Activated effector memory CD4-positive, alpha-beta T cell treated with anti-CD3 and anti-CD28 coated beads, Interleukin-2, amount 50 U/mL, for 16 hours (primary cell): ENCODE measurements at places on chromosomes 11 and 22.

DNA sequence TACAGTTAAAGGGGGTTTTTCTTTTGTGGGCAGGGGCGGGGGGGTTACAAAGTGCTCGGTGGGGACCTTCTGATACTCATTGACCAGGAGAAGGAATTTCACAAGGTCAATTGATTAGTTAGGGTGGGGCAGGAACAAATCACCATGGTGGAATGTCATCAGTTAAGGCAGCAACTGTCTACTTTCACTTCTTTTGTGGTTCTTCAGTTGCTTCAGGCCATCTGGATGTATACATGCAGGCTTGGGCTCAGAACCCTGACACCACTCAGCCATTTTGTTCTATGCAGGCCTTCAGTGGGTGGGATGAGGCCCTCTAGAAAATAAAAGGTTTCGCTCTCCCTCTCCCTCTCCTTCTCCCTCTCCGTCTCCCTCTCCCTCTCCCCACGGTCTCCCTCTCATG is 29.6 kb downstream of the TSPAN32 start:
- peak; percentile 10 for DNase-seq

- no peak for DNase-seq
Measured at GRCh38 chr11:76830639-76831327, 29.9 kb upstream of the ACER3 start.

GRCh38 chr11:10072142-10072541 is 221.9 kb downstream of the SBF2 start:
- DNase-seq = no peak

GRCh38 chr11:92406472-92406871 is 181.9 kb downstream of the FAT3 start:
- DNase-seq = no peak

- DNase-seq = no peak
Measured at GRCh38 chr11:79199729-79200354, 241.0 kb downstream of the TENM4 start.

GRCh38 chr11:82458761-82459160 is 274.9 kb downstream of the FAM181B start:
- no peak for DNase-seq

GRCh38 chr11:126415669-126416420 is 60.4 kb downstream of the ST3GAL4 start:
- no peak for DNase-seq

GRCh38 chr11:59614277-59615119 is 1.1 kb downstream of the OSBP start:
- no peak for DNase-seq

DNA sequence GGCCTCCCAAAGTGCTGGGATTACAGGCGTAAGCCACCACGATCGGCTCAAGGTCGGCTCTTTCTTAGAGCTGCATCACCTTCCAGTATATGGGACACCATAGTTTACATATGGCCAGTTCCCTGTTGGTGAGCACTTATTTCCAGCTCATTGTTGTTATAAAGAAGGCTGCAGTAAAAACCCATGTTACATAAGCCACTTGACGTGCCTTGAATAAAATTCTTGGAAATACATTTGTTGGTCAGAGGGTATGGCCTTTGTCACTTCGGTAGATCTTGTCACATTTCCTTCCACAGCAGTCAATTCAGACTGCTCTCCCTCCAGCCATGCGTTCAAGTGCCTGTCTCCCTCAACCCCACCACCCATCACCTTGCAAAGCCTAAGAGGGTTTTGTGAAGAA is 92.9 kb downstream of the PRR5L start:
- DNase-seq = no peak

DNA sequence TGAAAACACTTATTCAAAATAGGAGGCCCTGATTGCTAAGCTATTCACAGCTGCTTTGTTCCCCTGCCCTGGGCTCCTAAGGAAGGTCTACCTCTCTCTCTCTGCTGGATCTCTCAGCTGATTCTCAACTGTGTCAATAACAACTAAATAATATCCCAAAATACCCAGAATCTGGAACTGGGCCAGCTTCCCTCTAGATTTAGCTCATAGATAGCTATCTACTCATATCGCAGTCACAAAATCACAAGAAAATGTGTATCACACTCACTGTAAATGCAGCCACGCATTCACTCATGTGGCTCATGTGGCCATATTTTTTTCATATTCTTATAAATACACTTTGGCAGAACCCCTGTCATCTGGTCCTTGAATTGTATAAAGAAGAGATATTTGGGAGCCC is 555.1 kb downstream of the OPCML start:
- DNase-seq = no peak

GRCh38 chr11:94647926-94648325 is 80.8 kb downstream of the PIWIL4 start:
- no peak for DNase-seq

DNA sequence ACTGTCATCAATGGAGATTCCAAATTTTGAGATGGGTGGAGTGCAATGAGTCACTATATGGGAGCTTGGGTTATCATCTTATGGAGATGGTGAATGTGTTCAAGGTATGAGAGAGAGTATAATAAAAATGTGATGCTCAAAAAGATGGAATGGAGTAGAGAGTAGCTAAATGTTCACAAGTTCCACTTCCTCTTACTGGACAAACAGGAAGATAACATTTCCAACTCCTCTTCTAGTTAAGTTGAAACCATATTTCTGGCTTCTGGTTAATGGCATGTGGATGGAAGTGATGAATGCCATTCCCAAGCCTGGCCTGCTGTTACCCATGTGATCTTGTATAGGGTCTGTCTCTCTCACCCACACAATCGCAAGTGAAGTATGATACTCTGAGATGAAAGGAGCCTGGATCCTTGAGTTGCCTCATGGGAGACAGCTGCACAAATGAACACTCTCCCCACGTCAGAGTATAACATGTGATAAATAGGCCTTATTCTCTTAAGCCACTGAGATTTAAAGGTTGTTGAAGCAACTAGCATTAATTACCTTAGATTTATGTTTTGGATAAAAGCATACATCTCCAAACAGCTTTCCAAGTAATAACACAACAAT is 111.0 kb downstream of the RAB38 start:
- no peak for DNase-seq

GRCh38 chr22:29427176-29427760 is 11.1 kb upstream of the RFPL1 start:
- no peak for DNase-seq

DNA sequence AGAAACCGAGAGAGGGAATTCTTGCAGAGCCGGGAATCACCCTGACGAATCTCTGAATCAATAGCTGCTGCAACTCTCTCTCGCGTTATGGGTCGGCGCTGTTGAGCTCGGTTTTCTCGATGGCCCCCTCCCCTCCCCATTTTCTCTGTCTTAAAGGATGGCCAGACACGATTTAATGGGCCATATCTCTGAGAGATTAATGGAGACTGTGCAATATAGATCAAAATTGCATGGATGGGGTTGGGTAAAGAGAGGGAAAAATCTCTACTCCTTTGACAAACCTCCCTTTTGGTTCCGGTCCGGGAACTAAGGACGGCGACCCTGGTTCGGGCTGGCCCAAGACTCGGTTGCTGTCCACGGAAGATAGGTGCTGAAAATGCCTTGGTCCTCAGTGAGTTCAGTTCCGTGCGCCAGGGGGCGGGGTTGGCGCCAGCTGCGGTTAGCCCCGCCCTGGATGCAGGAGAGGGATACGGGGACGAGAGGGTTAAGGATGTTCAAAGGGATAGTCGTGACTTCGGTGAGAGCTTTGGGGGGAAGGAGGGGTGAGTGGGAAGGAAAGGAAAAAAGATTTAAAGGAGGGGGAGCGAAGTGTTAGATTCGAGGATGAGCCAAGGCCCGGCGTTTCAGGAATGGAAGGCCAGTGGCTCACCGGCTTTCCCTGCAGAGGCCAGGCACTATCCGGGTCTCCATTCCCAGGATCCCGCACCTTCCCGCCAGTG is 103.6 kb upstream of the HSD17B12 start:
- DNase-seq = no peak

- no peak for DNase-seq
Measured at GRCh38 chr11:100776212-100776896, 89.3 kb downstream of the ARHGAP42 start.

GRCh38 chr11:2256293-2256913 is 14.0 kb downstream of the ASCL2 start:
- DNase-seq = peak; percentile 59

GRCh38 chr22:19174106-19175025 is 4.2 kb downstream of the SLC25A1 start:
- no peak for DNase-seq

DNA sequence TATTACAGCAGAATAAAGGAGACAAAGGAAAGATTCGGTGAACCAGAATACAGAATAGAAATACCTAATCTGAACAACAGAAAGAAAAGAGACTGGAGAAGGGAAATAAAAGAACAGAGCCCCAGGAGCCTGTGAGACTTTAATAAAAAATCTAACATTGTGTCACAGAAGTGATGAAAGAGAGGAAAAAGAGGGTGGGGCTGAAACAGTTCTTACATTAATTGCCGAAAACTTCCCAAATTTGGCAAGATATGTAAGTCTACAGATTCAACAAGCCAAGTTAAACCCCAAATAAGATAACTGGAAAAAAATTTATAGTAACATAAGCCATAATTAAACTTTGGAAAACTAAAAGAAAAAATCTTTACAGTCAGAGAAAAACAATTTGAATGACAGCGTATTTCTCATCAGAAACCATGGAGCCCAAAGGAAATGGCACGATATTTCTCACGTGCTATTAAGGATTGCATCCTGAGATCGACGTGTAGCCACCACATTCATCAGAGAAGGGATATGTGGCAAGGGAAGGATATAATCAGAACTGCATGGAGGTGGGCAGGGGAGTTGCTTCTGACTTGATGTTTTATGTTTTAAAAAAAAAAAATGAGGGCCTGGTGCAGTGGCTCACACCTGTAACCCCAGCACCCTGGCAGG is 73.9 kb downstream of the SGSM3 start:
- DNase-seq = no peak

DNA sequence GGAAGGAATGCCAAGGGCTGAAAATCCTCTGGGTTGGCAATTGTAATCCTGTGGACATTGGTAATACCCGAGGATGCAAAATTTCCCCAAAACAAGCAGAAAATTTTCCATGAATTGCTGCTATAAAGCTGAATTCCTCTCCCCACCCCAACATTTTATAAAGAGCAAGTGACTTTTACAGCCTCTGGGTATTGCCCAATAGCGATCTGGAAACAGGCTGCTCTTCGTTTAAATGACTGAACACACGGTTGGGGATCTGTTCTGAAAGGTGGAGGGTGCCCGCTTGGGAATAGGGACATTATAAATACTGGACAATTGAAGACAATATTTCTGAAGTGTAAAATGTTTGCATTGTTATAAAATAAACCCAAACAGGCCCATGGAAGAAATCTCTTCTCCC is 20.6 kb downstream of the EHF start:
- no peak for DNase-seq

DNA sequence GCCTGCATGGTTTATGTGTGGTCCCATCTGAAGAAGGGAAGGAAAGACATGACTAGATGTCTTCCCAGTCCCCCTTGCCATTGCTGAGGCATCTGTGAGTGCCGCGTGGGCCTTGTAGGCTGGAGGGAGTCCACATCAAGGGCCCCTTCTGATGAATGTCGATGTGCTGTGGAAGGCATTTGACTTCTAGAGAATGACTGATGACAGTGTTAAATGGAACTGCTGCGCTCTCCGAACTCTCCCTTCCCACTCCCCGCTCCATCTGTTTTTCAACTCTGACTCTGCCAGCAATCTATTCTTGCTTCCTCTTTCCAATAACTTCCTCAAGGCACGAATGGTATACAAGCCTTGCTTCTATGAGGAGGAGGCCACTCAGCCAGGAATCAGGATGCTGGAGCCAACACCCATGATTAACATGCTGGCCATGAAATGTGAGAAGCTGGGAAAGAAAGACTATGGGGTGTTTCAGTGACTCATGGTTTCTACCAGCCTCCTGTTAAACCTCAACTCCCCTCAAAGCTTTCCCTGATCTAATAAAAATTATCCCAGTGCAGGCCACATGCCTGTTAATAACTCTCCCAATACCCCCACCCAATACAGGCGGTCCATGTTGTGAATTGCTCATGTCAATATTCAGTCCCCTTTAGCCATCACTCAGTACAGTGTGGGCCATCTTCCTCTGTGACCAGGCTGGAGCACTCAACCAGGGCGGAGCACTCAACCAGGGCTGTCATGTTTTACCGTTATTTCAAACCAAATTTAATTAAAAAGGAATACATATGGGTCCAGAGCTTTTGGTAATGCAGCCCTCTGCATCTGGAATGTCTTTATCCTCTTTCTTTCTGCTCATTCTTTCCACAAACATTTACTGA is 46.4 kb upstream of the TBCEL start:
- no peak for DNase-seq

- peak; percentile 75 for DNase-seq
Measured at GRCh38 chr11:61791737-61792309, 576 bp downstream of the TMEM258 start.

DNA sequence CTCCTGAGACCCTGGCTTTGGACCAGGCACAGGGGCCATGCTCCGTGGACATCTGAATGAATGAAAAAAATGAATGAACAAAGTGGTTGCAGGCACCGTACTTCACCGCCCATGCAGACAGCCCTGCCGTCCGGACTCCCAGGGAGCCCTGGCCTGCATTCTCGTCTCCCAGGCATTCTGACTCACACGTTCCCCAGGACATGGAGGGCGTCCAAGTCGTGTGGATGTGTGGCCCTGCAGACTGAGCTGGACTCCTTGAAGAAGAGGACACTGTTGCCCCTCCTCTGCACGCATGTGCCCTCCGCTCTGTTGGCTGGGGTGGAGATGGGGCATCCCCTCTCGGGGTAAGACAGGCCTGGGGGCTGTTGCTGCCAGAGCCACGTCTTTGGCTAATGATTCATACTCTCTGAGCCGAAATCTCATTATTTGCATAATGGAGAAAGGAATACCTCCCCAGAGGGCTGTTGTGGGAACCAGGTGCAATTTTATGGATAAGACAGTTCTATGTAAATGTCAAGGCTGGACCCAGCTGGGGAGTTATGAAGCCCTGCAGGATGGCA is 49.7 kb downstream of the RTL6 start:
- peak; percentile 55 for DNase-seq

GRCh38 chr11:67409781-67410368 is 5.6 kb upstream of the CARNS1 start:
- DNase-seq = no peak

GRCh38 chr11:20003351-20003750 is 156.9 kb downstream of the DBX1 start:
- no peak for DNase-seq

- no peak for DNase-seq
Measured at GRCh38 chr11:27187075-27187847, 146.6 kb downstream of the BBOX1 start.

- DNase-seq = no peak
Measured at GRCh38 chr11:104124979-104125378, 39.0 kb downstream of the PDGFD start.

- DNase-seq = no peak
Measured at GRCh38 chr11:14111496-14111895, 149.0 kb downstream of the SPON1 start.
